T-cell (primary cell): ENCODE measurements at places on chromosomes 16 and 17.

DNA sequence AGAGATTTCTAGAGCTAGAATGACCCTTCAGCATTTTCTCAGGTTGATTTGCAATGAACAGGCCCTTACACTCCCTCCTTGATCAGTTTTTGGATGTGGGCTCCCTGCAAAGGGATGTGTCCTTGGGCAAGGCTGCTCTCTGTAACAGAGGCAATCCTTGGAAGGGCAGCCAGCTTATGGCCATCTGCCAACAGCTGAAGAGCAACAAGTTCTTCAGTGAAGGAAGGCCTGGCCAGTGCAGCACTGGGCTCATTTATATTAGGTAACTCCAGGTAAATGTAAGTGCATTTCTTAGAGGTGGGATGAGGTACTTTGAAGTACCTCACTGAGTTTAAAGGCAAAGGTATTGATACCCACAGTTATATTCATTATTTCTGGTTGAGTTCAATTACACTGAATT is 114.3 kb upstream of the KCNJ16 start:
- H3K36me3 ChIP-seq, result no peaks in the 10 kb centered on the region
- no peak overlapping the region for H3K27ac ChIP-seq
- no peaks in the 10 kb centered on the region for H3K4me1 ChIP-seq
- no peak overlapping the region for H3K4me3 ChIP-seq

- DNase-seq, result no peak
- peaks cover 4% of the 10 kb centered on the region for H3K36me3 ChIP-seq
- H3K4me3 ChIP-seq, result no peak overlapping the region
- no peak overlapping the region for H3K27ac ChIP-seq
- no peaks in the 10 kb centered on the region for H3K4me1 ChIP-seq
Observed at GRCh38 chr16:47519037-47519436, 57.9 kb downstream of the PHKB start.

DNA sequence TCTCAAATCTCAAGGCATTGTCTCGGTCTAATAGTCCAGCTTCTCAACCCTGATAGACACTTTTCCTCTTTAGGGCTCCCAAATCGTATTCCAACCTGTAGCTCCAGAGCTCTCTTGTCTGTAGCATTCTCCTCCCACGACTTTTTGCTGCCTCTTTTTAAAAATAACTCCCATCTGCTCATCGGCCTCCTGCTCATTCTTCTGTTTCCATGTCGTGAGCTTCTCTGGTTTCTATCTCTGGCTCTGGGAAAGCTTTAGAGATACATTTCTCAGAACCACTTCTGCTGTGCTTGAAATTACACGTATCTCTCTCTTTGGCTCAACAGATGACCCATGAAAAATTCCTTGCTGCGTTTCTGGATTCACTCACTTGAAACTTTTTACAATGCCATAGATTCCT is 609.6 kb upstream of the C16orf82 start:
- H3K27ac ChIP-seq, result no peak overlapping the region
- DNase-seq, result no peak
- no peaks in the 10 kb centered on the region for H3K36me3 ChIP-seq
- H3K4me1 ChIP-seq, result no peaks in the 10 kb centered on the region
- no peaks in the 10 kb centered on the region for H3K27me3 ChIP-seq

DNA sequence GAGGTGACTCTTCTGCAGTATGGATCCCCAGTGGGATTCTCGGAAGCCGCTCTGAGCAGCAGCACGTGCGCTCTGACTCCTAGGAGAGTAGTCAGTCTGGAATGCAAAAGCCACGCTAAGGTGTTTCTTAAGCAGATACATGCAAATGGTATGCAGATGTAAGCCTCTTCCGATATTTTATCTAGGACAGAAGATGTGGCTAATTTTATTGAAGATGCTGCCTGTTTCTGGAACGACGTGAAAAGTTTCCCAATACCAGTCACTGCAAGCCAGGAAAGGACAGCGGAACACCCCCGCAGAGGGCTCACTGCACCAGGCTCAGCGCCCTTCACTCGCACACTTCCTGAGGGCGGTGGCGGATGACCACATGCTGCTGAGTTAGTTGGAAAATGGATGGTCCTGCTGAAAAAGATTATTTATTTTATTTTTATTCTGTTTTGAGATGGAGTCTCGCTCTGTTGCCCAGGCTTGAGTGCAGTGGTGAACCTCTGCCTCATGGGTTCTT is 10.1 kb downstream of the FADS6 start:
- no peak overlapping the region for H3K4me3 ChIP-seq
- H3K27ac ChIP-seq, result no peak overlapping the region
- no peaks in the 10 kb centered on the region for H3K4me1 ChIP-seq
- no peaks in the 10 kb centered on the region for H3K27me3 ChIP-seq

- no peaks in the 10 kb centered on the region for H3K4me1 ChIP-seq
- no peak overlapping the region for H3K27ac ChIP-seq
- no peak for DNase-seq
- H3K27me3 ChIP-seq, result no peaks in the 10 kb centered on the region
- no peak overlapping the region for H3K4me3 ChIP-seq
Observed at GRCh38 chr17:72763981-72764380, 328.5 kb downstream of the SLC39A11 start.
